ENCODE measurements at places on chromosomes 7 and 10.

DNA sequence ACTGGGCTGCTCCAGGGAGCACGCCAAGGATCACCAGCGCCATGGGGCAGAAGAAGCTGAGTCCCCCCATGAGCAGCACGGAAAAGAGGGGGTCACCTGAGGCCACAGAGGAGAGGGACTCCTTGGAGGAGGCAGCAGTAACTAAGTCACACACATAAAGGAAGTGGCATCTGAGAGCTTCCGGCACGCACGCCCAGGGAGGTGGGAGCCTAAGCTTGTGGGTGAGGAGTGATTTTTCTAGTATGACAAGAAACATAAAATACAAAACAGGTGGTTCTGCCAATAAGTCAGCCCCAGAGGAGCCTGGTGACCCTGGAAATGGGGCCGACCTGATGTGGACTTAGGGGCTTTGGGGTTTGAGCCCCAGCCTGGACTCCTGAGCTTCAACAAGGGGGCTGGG, 60.8 kb downstream of the CARD11 start:
- no peak for DNase-seq

DNA sequence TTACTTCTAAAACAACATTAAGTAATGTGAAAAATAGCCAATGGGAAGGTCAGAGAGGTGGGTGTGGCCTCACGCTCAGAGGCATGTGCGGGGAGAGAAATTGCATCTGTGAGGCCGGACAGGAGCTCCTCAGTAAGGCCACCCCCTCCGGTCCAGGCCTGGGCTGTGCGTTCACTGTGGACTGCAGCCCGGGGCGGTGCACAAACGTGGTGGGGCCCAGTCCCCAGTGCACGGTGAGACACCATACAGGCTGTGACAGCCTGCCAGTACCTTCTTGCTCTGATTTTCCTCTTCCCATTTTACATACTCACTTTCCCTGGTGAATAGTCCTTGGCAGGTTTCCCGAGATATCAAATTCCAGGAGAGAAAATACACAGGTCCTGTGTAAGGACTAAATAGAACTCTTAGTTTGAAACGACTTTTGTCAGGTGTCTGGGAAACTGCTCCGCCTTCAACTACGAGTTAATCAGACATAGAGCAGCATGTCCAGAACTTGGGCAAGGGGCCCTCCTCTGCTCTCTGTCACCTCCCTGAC, 174.1 kb upstream of the MKI67 start:
- DNase-seq: no peak

- DNase-seq: no peak
These were observed 555.0 kb downstream of the PTPRN2 start for GRCh38 chr7:158032561-158033115.

DNA sequence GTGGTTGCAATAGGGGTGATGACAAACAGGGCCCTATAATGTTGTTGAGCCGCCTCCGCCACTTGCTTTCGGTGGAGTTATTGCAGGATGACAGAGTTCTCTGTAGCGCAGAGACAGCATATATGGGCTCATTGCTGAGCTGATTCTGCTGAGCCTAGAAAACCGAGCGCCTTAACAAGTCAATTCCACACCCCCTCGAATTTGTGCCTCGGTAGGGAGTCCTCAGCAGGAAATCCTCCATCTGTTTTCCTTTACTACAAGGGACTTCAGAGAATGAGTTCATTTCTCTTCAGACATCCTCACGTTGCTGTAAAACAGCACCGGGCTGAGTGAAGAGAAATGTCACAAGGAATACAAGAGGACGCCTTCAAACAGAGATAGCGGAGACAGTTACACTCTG, 90.7 kb upstream of the KIAA1217 start:
- no peak for DNase-seq

DNA sequence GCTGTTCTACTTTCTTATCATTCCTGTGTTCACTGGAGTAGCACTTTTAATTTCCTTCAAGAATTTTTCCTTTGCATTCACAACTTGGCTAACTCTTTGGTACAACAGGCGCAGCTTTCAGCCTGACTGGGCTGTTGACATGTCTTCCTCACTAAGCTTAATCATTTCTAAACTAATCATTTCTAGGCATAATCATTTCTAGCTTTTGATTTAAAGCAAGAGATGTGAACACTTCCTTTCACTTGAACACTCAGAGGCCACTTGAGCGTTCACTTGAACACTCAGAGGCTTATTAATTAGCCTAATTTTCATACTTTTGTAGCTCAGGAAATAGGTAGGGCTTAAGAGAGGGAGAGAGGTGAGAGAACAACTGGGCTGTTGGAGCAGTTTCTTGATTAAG, 15.9 kb downstream of the C10orf90 start:
- no peak for DNase-seq

GRCh38 chr10:43094085-43094484, 17.2 kb downstream of the RET start:
- DNase-seq: no peak

GRCh38 chr10:86821388-86821999, 65.1 kb downstream of the BMPR1A start:
- DNase-seq: no peak

DNA sequence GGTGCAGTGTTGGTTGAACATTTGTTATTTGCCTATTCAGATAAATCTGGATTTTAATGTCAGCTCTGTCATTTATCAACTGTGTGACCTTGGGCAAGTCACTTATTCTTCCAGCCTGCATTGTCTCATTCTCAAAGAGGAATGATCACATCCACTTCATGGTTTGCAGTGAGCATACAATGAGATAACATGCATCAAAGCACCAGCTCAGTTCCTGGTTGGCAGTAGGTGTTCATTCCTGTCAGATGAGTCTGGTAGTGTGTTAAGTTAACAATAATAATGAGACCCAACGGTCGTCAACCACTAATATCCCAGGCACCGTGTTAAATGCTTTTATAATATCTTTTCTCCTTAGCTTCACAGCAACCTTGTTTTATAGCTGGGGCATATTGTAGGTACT, 137.3 kb downstream of the SORCS3 start:
- no peak for DNase-seq
